ENCODE measurements at places on chromosomes 3 and 15.
A peak's percentile ranks its signal among the peaks of the same experiment; 100 is the strongest.

- DNase-seq: no peak
Measured at GRCh38 chr15:72136170-72137051, 18.2 kb downstream of the SENP8 start.

GRCh38 chr3:190096345-190096744 is 24.4 kb downstream of the P3H2 start:
- DNase-seq: no peak

DNA sequence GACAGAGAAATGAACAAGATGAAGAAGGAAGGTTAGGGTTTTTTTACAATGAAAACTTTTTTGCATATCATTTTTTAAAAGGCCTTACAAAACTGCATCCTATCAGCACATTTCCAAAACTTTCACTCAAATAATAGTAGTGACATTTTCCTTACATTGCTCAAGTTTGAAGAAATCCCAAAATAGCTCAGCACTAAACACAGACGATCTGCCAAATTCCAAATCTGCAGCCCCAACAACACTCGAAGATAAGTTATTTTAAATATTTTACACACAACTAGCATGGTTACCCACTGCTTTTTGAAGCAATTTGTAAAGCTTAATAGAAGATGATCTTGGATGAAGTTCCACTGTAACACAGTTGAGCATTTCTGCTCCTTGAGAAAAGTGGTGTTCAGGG is 535.6 kb upstream of the ALCAM start:
- DNase-seq: no peak

DNA sequence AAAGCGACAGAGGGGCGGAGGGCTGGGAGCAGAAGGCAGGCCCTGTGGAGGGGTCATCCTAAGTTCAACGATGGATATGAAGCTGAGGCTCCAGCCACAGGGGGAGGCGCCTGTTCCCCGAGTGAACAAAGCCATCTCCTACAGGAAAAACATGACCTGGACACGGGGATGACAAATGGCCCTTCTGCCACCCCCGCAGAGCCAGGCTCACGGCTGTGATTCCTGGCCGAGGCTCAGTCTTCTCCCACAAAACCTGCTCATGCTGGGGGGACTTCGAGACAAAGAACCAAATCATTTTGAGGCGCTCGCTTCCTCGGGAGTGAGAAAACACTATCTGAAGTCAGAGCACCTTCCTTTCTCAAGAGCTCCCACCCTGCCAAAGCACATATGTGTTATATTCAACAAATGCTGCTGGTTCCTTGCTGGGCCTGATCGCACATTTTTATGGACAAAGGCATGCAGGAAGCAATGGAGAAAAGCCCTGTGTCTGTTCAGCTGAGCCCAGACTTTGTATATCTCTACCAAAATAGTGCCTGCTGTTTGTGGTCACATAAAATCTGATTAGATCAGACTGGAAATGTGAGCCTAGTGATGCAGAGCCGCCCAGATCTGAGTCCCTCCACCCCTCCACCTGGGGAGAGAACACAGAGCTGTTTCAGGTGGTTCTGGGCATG is 5.6 kb downstream of the RBP1 start:
- peak; percentile 66 for DNase-seq

GRCh38 chr15:72197460-72198355 is at the start of gene GRAMD2A:
GRAMD2A (minus strand) TSS chr15:72197787.
- DNase-seq: no peak

DNA sequence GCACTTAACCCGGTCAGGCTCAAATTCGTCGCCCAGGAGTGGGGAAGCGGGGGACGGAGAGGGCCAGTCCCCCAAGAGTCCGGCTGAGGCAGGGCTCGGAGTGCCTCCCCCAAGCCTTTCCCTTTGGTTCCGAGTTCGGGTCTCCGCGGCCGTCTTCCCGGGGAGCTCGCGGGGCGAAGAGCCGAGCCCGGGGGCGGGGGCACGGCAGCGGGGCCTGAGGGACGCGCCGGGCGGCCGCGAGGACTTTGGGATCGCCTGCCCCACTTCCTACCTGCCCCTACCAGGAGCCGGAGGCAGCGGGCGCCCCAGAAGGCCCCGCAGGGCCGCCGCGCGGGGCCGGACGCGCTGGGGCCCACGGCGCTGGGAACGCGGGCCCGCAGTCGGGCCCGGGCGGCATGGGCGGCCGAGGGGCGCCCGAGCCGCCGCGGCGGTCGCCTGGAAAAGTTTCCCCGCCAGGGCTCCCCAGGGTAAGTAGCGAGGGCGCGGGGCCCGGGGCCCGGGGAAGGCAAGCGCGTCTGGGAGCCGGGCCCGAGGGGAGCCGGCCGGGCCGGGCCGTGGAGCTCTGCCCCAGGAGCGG is 2.8 kb downstream of the FURIN start:
- no peak for DNase-seq

DNA sequence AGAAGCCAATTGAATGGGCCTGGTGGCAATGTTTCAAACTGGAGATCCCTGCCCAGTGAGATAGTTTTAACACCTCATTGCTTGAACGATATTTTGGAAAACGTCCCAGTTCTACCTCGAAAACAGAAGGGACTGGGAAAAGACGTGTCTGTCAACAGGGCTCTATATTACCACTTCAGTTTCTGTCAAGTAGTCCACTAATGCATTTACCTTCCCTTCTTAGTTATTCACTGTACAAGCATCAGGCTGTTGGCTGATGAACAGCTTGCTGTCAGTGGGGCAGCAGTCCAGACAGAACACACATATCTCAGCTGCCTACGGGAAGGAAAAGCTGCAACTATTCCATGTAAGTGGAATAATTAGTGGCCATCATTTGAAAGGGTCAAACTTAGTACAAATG is 794.7 kb upstream of the GBE1 start:
- peak; percentile 15 for DNase-seq

DNA sequence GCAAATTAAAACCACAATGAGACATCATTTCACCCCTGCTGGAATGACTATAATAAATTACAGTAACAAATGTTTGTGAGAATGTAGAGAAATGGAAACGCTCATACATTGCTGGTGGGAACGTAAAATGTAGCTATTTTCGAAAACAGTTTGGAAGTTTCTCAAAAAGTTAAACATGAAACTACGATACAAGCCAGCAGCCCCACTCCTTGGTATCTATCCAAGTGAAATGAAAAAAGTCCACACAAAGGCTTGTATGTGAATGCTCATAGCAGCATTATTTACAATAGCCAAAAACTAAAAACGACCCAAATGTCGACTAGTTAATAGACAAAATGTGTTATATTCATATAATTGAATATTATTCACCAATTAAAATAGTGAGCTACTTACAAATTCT is 22.9 kb upstream of the CFAP20DC start:
- DNase-seq: no peak

DNA sequence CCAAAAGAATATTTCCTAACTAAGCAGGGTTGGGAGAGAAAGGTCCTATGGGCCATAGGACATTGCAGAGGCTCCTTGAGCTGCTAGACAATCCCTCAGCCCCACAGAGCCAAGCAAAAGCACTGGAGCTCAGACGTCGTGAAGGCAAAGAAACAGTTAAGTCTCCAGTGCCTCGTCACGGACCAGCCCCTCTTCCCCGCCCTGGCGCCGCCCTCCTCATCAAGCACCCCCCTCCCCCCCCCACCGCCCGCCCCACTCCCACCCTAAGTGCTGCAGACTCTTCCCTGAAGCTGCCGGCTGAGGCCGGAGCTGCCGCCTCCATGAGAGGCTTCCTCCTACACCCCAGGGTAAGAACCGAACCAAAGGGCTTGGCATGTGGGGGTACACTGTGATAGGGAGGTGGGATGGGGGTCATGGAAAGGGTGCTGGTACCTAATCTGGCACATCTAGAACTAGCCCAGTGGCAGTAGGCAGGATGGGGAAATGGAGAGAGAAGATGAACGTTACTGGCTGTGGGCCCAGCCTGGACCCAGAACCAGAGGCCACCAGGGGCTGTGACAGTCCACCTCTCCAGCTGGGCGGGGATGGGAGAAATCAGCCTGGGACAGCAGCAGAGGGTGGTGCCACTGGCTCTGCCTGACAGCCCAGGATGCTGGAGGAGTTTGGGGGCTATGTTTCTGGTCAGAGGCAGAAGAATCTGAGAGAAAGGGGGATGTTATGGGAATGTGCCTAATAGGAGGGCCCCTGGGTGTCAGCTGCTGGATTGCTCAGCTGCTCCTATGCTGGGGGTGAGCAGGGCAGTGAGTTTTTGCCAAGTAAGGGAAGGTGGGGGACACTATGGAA is at the start of gene MAP1A:
Gene MAP1A, plus strand, starts transcription at position 255 of the 843 bp plus-strand sequence. CDS start 3,866 bp downstream, outside the sequence.
- peak; percentile 87 for DNase-seq

DNA sequence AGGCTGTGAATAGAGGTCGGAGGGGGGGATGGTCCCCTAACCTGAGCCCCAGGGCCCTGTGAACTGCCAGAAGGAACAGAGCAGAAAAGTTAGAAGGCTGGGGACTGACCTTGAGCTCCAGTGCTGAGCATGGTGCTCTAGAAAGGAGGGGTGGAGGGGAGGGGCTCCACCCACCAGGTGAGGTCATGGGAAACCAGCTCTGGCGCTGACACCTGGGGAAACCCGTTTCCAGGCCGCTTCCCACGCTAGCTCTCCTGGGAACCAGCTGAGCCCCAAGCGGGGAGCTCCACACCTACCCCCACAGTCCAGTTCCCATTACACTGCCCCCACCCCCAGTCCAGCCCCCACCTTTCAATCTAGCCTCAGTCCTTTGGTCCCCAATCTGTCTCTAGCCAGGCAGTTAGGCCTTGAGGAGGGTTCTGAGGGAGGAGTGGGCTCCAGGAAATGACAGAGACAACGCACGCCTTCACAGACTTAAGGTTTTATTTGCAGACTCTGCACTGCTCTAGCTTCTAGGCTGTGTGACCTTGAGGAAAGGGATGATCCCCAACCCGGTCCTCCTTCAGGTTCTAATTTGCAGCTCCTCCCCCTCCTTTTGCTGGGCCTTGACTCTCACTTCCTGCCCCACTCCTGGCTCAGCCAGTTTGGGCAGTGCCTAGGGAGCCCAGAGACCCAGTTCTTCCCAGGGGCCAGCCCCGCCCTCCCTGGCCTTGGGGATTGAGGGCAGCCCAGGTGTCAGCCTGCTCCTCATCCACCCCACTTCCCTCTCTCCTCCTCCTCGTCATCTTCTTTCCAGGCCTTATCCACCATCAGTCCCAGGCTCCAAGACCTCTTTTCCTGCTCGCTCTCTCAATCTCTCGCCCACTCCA is 2.1 kb downstream of the RHOV start:
- no peak for DNase-seq

GRCh38 chr3:189529468-189529867 is 101.7 kb upstream of the TP63 start:
- DNase-seq: no peak

GRCh38 chr3:38655708-38656300 is 6.3 kb upstream of the SCN5A start:
- DNase-seq: peak; percentile 31

GRCh38 chr3:159186581-159186980 is 384.7 kb downstream of the MFSD1 start:
- DNase-seq: no peak

- DNase-seq: peak; percentile 49
Measured at GRCh38 chr3:126259411-126260391, 79.3 kb upstream of the ALDH1L1 start.

DNA sequence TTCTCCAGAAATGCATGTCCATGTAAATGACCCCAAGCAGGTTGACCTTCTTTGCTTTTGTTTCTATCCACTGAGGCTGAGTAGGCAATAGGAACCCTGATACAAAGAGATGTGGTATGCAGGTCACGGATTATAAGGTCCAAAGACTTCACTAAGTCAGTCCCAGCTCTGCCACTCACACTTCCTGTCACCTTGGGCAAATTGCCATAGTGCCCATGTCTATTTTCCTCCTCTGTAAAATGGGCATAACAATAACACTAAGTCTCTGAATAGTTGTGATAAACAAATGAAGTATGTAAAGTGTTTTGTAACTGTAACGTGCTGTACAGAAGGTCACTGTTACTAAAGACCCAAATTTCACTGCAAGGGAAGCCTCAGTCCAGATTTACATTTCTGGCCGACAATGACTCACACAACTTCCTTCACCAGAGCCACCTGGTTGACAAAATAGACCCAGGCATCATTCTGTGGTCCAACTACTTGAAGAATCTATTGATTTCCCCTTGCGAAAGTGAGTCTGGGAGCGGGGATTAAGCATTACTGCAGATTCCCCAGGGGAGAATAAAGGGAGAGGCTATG is 175.4 kb upstream of the LPP start:
- no peak for DNase-seq

DNA sequence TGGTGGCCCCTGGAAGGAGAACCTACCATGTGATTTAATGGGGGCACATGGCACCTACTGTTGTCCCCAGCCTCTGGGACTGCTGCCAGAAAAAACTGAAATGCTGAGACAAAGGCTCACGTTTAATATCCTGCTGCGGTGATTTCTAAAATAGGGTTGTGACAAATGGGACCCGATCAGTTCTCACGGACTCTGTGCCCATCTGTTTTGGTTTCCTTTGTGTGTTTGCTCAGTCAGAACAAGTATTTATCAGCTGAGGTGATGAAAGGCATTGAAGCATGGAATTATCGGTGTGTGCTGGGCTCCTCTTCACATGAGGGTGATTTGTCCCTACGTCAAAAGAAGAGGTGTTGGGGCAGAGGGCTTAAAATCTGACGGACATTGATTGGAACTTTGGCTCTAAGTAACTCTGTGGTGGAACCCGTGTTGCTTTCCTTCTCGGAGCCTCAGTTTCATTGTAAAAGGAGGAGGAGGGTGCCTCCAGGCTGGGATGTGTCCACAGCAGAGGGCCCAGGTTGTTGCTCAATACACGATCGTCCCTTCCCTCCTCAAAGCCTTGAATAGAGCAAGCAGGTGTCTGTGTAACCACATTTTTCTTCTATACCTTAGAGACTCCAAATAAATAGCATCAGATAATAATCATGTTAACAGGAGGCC is 283.3 kb upstream of the RGMA start:
- DNase-seq: no peak

GRCh38 chr3:71905426-71905825 is 120.5 kb upstream of the PROK2 start:
- DNase-seq: no peak

- no peak for DNase-seq
Measured at GRCh38 chr3:73235768-73236167, 174.3 kb downstream of the EBLN2 start.

DNA sequence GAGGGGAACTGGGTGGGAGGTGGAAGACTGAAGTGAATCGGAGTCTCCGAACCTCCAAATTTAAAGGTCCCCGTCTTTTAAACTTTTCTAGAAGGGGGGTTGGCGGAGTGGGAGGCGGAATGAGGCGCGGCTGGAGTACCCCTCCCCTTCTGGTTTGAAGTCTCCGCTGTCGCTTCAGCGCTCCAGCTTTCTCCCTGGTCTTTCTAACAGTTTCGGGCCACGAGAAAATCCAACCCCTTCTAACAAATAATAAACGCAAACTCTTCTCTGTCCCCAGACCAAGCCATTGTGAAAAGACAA is 2.5 kb upstream of the MECOM start:
- DNase-seq: no peak

DNA sequence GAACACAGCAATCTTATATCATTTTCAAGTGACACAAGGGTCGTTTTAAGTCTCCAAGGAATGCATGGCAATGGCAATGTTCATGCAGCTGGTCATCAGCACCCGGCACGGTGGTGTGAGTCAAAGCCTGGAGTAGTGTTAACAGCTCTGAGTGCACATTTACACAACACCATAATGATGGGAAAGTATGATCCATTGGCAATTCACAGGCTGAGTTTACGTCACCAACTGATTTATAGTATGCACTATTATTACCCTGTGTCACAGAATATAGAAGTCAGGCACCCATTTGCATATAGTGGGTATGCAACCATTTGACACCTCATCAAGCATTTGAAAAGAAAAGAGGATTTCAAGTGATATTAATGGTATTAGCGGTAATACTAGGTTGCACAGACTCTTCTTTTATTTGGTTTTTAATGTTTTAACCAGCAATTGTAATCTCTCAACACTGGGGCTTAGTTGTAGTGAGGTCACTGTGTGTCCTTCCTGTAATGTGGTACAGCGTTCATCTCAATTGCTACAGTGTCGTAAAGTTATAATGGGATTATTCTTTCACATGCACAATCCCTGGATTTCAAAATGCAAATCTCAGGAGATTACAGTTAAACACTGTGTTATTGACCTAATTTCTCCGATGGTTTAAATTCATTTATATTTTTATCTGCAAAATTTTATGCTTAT is 113.8 kb downstream of the C3orf38 start:
- no peak for DNase-seq
